Adrenal gland (tissue), 19 donors: ENCODE measurements at places on chromosomes 16 and 17. TPM values are rescaled to one million over a fixed set of nuclear protein-coding genes. Genes with fewer than 3 reads are reported as not detected.

- H3K27ac ChIP-seq = no peak overlapping the region
- H3K4me1 ChIP-seq = no peaks in the 10 kb centered on the region
- no peaks in the 10 kb centered on the region for H3K36me3 ChIP-seq
Measured at GRCh38 chr16:64012166-64012565, 1109.7 kb downstream of the CDH11 start.

DNA sequence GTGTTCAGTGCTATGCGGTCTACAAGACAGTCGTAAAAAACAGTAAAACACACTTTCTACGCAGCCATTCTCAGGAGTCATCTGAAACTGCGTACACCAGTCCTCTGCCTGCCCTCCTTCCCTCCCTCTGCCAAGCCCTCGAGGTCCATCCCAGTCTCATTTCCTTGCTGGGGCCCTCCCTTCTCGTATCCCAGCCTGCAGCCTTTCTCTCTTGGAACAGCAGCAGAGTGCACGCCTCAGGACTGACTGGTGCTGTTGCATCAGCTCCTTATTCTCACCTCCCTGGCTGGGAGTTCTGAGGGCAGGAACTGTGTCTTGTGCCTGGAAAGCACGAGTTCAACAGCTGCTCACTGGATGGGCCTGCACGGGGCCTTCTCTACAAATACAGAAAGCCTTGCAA, 12.5 kb downstream of the FAHD1 start:
- H3K36me3 ChIP-seq = no peaks in the 10 kb centered on the region
- no peaks in the 10 kb centered on the region for H3K27me3 ChIP-seq
- no peaks in the 10 kb centered on the region for H3K4me1 ChIP-seq
- H3K4me3 ChIP-seq = no peak overlapping the region

DNA sequence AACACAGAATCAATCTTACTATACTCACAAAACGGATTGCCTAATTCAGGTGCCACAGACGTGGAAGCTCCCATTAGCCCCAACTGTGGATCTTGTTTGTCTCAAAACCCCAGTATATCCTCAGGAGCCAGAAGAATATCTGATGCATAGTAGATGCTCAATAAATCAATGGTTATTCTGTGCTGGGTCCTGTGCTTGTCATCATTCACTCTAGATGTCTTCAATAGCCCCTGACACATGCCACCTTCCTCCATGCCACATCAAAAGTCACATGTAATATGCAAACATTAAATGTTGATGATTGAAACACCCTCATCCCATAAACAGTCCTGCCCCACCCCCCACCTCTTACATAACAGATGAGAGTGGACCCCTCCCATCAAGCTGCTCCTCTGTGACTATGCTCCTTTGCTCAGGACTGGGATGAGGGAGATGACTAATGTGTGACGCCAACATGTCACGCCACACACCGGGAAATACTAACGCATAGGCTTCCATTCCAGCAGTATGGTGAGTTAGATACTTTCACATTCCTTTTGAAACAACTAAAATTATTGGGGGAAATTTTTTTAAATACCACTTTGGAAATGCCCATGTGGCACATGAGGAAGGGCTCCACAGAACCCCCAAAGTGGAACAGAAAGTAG, 267.6 kb upstream of the SDK2 start:
- DNase-seq = no peak
- no peaks in the 10 kb centered on the region for H3K4me1 ChIP-seq
- H3K27ac ChIP-seq = no peak overlapping the region
- no peaks in the 10 kb centered on the region for H3K27me3 ChIP-seq
- no peak overlapping the region for H3K4me3 ChIP-seq
- H3K36me3 ChIP-seq = no peaks in the 10 kb centered on the region

P2RX1 gene
- 1.1 TPM for total RNA-seq

ANKRD40CL gene
- total RNA-seq = not detected

DNA sequence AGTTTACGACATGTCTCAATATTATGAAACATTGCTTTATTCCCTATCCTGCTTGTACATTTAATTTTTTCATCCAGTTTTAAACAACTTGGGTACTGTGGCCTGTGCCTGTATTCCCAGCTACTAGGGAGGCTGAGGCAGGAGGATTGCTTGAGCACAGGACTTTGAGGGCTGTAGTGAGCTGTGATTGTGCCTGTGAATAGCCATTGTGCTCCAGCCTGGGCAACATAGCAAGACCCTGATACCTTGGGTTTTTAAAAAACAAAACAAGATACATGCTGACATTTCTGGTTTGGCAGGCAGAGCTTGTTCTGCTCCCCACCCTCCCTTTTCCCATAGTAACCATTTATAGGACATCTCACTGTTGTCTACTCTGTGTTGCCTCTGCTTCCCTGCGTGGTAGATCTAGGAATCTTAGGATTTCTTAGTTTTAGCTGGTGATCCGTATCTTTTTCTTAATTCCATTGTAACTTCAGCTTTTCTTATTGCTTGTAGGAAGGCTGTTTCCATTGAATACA, 35.6 kb downstream of the TENT4B start:
- no peaks in the 10 kb centered on the region for H3K27me3 ChIP-seq
- no peak for DNase-seq
- no peaks in the 10 kb centered on the region for H3K36me3 ChIP-seq
- H3K4me1 ChIP-seq = peaks cover 12% of the 10 kb centered on the region

DNA sequence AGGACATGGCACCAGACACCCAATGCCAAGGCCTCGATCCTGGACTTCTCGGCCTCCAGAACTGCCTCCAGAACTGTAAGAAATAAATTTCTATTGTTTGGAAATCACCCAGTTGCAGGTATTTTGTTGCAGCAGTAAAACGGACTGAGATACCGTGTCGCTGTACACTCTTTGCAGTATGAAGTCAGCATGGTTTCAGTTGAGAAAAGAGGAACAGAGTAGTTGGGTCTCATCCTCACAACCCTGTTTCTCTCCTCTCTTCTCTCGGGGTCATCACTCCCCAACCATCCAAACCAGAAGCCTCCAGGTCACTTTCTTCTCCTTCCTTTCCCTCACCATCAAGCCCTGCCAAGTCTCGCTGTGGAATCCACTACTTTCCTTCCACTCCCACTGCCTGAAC, 77.8 kb downstream of the ADCY9 start:
- no peak overlapping the region for H3K4me3 ChIP-seq
- H3K36me3 ChIP-seq = no peaks in the 10 kb centered on the region
- no peak overlapping the region for H3K27ac ChIP-seq
- peaks cover 2% of the 10 kb centered on the region for H3K4me1 ChIP-seq
